Stimulated activated CD8-positive, alpha-beta memory T cell treated with anti-CD3 and anti-CD28 coated beads, Interleukin-15, amount 100 ng/mL, for 24 hours (primary cell): ENCODE measurements at places on chromosomes 7 and 10.

DNA sequence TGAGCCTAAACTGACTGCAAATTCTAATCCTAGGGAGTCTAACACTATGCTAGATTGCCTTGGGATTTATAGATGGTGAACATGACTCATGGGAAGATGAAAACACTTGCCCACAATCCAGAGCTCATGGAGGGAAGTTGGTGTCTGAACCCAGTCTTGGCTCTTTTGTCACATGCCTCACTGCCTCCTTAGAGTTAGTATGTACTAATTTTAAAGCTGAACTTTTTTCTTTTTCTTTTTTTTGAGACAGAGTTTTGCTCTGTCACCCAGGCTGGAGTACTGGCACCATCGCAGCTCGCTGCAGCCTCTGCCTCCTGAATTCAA is 14.4 kb downstream of the MRPL32 start:
- DNase-seq = no peak

DNA sequence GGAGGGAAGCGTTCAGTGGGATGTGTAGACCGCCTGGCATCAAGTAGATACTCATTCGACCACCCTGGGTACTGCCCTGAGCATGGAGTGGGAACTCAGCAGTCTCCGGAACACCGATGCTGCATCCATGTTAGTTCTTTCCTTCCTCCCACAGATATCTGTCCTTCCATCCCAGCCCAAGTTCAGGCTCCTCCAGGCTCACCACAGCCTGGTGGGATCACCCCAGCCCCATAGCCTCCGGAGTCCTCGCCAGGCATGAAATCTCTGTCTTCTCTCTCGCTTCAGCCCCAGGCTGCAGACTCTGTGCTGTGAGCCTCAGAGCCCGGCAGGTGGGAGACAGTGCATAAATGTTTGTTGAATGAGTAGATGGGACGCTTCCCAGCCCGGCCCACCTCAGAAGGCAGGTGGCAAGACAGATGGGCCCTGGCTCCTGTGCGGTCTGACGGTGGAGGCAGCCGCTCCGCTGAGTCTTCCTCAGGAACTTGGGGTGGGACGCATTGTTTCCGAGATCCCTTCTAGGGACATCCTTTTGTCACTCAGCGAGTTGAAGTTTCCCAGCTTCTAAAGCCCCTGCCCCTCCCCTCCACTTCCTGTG is 42.9 kb downstream of the ELFN1 start:
- DNase-seq = no peak

DNA sequence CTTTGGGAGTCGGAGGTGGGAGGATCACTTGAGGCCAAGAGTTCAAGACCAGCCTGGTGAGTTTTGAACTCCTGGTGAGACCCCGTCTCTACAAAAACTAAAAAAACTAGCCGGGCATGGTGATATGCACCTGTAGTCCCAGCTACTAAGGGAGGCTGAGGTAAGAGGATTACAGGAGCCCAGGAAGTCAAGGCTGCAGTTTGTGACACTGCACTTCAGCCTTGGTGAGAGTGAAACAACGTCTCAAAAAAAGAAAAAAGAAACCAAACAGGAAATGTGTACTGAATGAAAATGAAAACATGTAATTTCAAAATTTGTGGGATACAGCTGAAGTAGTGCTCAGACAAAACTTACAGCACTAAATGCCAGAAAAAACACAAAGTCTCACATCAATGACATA is 7.6 kb downstream of the ARHGAP12 start:
- no peak for DNase-seq

GRCh38 chr10:103199488-103199887 is 6.4 kb upstream of the NT5C2 start:
- DNase-seq = no peak

- DNase-seq = no peak
Measured at GRCh38 chr10:113450046-113450804, 102.6 kb upstream of the HABP2 start.

DNA sequence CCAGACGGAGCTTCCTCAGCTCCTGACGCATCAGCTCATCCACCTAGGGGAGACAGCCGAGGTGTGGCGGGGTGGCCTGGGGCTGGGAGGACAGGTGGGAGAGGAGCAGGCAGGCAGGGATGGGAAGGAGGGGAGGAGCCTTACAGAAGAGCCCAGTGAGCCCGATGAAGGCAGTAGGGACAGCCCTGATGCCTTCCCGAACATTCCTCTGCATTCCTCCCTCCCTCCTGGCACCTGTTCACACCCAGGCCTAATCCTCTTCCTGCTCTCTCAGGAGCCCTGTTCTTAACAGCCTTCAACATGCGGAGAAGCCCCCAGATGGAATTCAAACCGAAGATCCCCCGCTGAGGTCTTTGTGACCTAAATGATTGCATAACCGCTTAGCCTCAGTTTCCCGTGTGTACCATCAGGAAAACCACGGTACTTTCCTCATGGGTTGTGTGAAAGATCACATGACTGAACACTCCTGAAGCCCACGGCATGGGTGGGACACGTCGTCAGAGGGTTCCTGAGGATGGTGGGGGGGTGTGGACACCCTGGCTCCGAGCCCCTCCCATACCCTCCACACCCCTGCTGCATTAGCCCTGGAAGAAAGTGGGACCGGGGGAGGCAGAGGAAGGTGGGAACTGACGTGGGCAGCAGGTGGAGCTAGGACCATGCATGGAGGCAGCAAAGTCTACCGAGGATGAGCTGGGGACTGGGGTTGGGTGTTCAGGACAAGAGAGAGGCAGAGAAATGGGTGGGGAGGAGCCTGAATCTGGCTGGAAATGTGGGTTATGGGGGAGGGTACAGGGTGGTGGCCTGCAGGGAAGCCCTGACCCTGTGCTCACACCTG is 8.8 kb upstream of the ASB10 start:
- DNase-seq = no peak

DNA sequence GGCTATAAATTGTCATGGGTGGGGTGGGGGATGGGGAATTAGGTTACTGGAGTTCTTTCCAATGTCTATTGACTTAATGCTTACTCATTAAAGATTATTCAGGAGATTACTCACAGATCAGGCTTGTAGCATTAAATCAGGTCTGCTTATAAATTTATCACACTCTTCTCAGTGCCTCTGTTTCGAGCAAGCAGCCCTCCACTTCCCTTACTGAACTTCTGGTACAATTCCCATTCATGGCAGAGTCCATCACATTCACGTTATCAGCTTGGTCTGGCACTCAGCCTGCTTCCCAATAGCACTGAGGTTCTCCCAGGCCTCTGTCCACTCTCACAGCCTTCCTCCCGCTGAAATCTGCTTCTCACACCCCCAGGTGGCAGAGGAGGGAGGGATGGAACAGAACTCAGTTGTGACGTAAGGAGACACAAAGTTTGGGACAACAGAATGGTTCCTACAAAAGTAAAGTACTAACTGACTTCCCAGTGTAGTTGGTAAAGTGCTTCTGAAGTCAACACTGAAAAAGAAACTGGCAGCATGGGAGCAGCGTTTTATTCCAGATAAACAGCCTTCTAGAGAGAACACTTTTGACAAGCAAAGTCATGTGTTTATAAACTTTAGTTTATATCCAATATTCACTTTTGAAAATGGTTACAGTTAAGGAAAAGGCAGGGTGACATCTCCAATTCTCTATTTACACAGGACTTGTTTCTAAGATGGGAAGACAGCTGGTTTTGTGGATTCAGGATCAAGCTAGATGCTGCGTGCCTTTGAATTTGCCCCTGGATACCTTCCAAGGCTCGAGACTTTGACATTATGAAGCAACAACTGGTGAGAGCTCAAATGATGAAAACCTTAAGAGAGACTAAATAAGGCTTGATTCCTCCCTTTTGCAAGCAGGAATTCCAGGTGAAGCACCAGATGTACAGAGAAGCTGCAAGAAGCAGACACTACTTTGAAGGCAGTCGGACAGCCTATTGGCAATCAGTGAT is 81.4 kb downstream of the ATXN7L1 start:
- DNase-seq = no peak

DNA sequence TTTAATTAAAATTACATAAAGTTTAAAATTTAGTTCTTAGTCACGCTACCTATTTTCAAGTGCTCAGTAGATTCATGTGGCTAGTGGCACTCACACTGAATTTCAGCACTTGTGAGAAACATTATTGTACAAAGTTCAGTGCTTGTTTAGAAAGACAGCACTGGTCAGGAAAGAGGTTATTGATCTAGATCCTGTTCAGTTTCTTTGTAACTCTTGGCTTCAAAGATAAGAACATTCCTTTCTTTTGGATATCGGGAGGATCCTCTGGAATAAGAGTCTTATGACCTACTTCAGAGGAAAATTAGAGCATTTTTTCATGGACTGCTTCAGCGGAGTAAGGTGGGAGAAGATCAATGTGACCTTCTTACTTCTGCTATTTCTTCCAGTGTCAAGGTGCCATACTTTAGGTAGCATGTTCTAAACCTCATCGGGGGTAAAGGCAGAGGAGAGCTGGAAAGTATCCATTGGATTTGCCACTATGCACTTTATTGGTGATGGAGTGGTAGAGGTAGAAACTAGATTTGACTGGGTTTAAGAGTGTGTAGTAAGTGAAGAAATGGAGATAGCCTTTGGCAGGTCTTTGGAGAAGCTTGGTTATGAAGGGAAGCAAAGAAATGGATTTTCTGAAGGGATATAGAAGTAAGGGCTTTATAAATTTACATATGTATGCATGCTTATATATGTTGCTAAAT is 39.9 kb downstream of the PHYHIPL start:
- no peak for DNase-seq

DNA sequence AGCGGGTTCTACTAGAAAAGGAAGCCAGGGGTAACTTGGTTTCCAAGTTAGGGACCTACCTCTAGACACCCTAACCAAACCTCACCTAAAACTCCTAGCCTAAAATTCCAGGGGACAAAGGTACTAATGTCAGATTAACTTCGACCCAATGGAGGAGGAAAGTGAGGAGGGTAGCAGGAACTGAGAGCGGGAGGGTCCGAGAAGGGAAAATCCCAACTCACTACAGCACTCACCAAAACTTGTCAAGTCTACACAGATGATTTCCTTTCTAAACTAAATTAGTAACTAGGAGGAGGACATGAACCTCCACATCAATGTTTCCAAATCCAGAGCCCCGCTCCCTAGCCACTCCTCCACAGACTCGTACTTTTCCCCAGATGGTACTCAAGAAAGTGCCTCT is 22.6 kb downstream of the CHCHD3 start:
- no peak for DNase-seq

DNA sequence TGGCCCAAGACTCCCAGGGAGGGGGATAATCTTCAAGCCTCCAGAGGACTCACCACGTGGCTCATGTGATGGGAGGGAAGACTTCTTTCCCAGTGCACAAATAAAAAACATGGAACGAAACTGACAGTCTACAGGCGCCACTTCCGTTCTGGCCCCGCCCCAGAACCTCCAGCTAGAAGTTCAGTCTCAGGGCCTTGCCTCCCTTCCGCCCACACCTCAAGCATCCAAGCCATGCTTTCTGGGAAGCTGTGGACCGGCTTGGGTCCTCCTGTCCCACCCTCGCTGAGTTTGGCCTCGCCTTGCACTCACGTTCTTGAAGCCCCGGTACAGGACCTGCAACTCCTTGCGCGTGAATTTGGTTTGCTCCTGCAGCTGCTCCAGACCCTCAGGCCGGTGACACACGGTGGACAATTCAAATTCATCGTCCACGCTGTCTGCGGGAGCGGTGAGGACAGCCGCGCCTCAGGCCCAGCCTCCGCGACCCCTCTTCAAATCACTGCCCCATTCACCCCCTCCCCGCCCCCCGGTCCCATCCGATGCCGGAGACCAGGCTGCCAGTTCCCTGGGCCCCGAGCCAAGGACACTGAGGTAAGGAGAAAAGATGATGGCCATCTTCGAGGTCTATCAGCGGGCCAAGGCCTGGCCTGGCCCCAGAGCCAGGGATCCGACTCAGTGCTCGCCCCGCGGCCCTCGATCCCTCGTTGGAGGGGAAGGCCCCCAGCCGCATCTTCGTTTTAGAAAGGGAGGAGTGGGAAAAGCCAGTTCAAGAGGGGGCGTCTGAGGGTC is 10.7 kb upstream of the OGA start:
- no peak for DNase-seq

DNA sequence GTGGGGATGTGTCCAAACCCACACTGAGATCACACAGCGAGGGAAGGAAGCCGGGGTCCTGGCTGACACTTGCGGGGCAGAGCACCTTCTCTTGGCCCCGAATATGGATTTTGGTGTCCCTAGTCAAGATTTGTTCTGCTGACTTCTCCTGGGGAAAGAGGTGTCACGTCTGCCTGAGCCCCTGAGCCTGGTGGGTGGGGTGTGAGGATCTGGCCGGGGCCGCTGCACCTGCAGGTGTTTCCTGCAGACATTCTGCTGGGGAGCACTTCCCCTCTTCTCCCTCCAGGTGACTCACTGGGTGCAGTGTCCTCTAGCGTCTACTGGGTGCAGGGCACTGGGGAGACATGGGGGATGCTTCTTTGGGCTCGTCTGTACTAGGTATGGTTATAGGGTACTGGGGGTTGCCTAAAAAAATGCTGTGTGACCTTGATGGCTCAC is 99.2 kb downstream of the GRK5 start:
- no peak for DNase-seq

DNA sequence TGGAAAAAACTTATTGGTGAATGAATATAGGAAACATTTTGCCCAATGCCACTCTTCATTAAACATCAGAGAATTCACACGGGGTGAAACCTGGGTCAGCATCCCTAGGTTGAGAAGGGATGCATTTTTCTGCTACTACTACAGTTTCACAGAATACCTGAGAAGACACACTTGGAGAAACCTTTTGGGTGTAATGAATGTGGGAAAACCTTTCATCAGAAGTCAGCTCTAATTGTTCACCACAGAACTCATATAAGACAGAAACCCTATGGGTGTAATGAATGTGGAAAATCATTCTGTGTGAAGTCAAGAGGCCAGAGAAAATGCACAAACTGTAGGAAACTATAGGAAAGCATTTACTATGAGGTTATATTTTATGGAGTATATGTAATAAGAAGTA is 24.9 kb downstream of the ZNF37A start:
- DNase-seq = no peak

DNA sequence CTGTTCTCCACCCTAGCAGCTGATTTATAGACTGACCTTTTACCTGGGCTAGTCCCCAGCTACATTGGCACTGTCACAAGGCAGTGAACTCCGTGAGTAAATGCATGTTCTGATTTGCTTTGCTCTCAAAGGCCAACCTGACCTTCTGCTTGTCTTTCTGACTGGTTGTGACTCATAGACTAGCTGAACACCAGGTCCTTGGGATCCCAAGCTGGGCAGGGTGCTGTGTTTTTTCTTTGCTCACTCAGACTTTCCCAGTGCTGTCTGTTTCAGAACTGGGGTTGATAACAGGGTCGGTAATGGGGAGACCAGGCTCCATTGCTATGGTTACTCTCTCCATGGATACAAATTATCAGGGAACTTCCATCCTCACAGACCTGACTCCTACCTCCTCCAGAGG is 35.0 kb downstream of the EVX1 start:
- DNase-seq = no peak

GRCh38 chr7:21946222-21946709 is 567 bp upstream of the CDCA7L start:
- no peak for DNase-seq

DNA sequence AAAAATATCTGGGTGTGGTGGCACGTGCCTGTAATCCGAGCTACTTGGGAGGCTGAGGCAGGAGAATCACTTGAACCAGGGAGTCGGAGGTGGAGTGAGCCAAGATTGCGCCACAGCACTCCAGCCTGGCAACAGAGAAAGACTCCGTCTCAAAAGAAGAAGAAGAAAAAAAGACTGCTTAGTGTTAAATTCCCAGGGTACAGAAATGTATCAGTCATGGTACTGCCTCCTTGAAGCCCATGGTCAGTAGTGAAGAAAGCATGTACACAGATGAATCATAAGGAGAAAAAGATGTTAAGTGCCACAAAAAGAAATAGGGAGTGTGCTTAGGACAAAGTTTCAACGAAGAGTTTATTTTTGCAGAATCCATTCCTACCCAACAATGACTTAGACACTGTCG is 62.5 kb upstream of the KMT2E start:
- DNase-seq = no peak
